ENCODE measurements at places on chromosomes 6 and 20.

- H3K27me3 ChIP-seq, result no peaks in the 10 kb centered on the region
- no peaks in the 10 kb centered on the region for H3K36me3 ChIP-seq
- peaks cover 1% of the 10 kb centered on the region for H3K4me1 ChIP-seq
- no peak for DNase-seq
- no peak overlapping the region for H3K4me3 ChIP-seq
Observed at GRCh38 chr20:35568645-35569044, 26.8 kb downstream of the ERGIC3 start.

GRCh38 chr6:37218511-37218910 is 39.1 kb upstream of the TBC1D22B start:
- DNase-seq, result no peak
- no peaks in the 10 kb centered on the region for H3K36me3 ChIP-seq
- H3K4me1 ChIP-seq, result peaks cover 36% of the 10 kb centered on the region
- H3K4me3 ChIP-seq, result no peak overlapping the region
- H3K27ac ChIP-seq, result no peak overlapping the region

DNA sequence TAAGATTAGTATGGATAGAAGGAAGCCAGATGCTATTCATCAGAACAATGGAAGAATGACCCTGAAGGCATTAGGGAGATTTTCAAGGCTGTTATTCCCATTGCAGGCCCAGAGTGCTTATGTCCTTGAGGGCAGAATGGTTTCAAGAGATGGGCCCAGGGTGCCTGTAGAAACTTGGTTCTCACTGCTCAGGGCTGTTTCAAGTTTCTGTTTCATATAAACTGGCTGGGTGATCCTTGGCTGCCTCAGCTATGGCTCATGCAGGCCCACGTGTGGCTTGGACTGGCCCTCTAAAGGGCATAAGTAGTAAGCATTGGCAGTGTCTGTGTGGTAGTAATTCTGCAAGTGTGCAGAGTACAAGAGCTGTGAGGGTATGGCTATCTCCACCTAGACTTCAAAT is 540.9 kb upstream of the MAN1A1 start:
- DNase-seq, result no peak
- no peak overlapping the region for H3K27ac ChIP-seq

DNA sequence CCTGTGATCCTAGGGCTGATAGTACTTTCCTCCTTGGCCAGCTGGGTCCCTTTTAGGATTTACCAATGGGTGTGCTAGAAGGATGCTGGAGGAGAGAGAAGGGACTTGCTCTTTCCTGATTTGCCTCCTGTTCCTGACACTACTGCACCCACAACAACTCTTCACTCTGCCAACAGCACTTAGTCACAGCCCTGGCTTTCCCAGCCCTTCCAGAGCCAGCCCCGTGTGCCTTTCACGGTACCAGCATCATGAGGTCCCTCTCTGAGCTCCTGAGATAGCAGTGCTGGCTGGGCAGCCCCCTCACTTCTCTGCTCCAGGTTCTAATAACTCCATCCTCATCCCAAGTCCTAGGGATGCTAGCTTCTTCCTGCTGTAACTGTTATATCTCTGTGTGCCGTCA is 80.9 kb downstream of the DNAH8 start:
- no peaks in the 10 kb centered on the region for H3K36me3 ChIP-seq
- H3K27ac ChIP-seq, result no peak overlapping the region
- DNase-seq, result no peak
- peaks cover 30% of the 10 kb centered on the region for H3K27me3 ChIP-seq
- H3K4me1 ChIP-seq, result no peaks in the 10 kb centered on the region
- H3K4me3 ChIP-seq, result no peak overlapping the region

DNA sequence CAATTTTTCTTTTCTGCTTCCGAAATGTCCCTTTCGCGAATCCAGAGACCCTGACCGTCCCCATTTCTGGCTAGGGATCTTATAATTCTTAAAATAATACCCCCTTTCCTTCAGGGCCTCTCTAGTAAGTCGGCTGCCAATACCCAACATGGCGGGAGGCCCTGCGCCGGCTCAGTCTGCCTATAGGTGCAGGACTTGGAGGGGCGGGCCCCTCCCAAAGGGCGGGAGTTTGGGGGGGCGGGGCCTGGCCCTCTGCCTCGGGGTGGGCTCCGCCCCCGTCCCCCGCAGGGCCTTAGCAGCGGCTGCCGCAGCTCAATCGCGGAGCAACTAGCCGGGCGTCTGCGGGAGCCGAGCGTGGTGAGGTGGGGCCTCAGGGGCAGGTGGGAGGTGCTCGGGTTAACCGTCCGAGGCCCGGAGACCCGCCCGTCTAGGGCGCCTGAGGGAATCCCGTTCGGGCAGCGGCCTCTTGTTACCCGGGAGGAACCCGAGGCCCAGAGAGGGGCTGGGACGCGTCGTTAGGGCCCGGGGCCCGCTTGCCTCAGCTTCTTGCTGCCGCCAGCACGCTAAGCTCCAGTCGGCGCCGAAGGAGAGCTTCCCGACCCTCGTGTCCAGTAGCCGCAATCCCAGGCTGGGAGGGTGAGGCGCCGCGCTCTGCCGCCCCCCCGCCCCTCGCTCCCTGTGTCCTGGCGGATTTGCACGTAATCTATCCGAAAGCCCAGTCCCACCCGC is at the start of gene CEP250:
Gene CEP250, plus strand, starts transcription at position 718 of the 729 bp plus-strand sequence. CDS start 6,770 bp downstream, outside the sequence.
- H3K27ac ChIP-seq, result peak within 1 kb of the TSS; percentile 98
- H3K4me3 ChIP-seq, result peak within 1 kb of the TSS; percentile 92
- no peaks in the 10 kb centered on the region for H3K27me3 ChIP-seq
- peak; percentile 97 for DNase-seq
- H3K36me3 ChIP-seq, result peaks cover 10% of the 10 kb centered on the region

GRCh38 chr6:13288969-13289391 is 39.4 kb downstream of the TBC1D7 start:
- H3K4me1 ChIP-seq, result no peaks in the 10 kb centered on the region
- H3K4me3 ChIP-seq, result no peak overlapping the region
- H3K27me3 ChIP-seq, result no peaks in the 10 kb centered on the region
- DNase-seq, result no peak
- H3K36me3 ChIP-seq, result peaks cover 58% of the 10 kb centered on the region

- no peaks in the 10 kb centered on the region for H3K4me1 ChIP-seq
- no peak overlapping the region for H3K27ac ChIP-seq
- H3K36me3 ChIP-seq, result peaks cover 4% of the 10 kb centered on the region
- H3K4me3 ChIP-seq, result no peak overlapping the region
Observed at GRCh38 chr6:132780770-132781371, 17.6 kb downstream of the SLC18B1 start.

DNA sequence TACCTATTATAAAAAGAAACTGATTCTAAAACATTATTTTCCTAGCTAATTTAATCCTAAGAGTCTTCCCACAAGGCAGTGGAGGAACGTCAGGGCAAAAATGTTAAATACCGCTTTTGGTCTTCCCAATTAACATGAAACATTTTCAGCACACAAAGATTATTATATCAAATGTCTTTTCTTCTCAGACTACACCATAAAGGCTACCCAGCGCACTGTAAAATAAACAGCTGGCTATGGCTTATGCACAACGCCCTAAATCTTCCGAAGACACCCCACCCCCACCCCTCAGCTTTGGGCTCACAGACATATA is 1.0 kb downstream of the NUDT3 start:
- H3K27ac ChIP-seq, result no peak overlapping the region
- H3K36me3 ChIP-seq, result no peaks in the 10 kb centered on the region
- H3K4me1 ChIP-seq, result peaks cover 10% of the 10 kb centered on the region
- no peaks in the 10 kb centered on the region for H3K27me3 ChIP-seq
- no peak overlapping the region for H3K4me3 ChIP-seq

- H3K27me3 ChIP-seq, result peaks cover 35% of the 10 kb centered on the region
- no peak overlapping the region for H3K27ac ChIP-seq
- no peaks in the 10 kb centered on the region for H3K4me1 ChIP-seq
- no peak overlapping the region for H3K4me3 ChIP-seq
Observed at GRCh38 chr20:57535297-57535696, 10.4 kb upstream of the CTCFL start.

- H3K36me3 ChIP-seq, result no peaks in the 10 kb centered on the region
- no peak overlapping the region for H3K4me3 ChIP-seq
- no peak overlapping the region for H3K27ac ChIP-seq
- no peak for DNase-seq
- H3K4me1 ChIP-seq, result peaks cover 6% of the 10 kb centered on the region
- peaks cover 1% of the 10 kb centered on the region for H3K27me3 ChIP-seq
Observed at GRCh38 chr6:79544299-79544927, 7.2 kb upstream of the LCA5 start.

DNA sequence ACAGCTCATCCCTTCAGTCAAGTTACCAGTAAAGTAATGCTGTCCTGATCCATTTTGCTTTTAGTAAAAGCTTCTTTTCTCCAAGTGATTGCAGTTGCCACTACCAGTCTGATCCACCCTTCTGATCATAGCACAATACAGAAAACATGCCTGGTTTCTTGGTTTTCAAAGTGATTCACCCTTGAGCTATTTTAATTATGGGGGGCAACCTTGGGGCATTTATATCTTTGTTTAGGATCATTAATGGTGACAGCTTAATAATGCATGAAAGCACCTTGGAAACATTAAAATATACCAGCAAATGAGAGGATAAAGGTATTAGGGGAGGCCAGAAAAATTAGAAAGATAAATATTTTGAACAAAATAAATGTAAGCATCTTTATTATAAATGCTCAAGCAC is 38.4 kb downstream of the LRRC1 start:
- H3K27ac ChIP-seq, result no peak overlapping the region
- H3K36me3 ChIP-seq, result no peaks in the 10 kb centered on the region
- H3K27me3 ChIP-seq, result peaks cover 2% of the 10 kb centered on the region

DNA sequence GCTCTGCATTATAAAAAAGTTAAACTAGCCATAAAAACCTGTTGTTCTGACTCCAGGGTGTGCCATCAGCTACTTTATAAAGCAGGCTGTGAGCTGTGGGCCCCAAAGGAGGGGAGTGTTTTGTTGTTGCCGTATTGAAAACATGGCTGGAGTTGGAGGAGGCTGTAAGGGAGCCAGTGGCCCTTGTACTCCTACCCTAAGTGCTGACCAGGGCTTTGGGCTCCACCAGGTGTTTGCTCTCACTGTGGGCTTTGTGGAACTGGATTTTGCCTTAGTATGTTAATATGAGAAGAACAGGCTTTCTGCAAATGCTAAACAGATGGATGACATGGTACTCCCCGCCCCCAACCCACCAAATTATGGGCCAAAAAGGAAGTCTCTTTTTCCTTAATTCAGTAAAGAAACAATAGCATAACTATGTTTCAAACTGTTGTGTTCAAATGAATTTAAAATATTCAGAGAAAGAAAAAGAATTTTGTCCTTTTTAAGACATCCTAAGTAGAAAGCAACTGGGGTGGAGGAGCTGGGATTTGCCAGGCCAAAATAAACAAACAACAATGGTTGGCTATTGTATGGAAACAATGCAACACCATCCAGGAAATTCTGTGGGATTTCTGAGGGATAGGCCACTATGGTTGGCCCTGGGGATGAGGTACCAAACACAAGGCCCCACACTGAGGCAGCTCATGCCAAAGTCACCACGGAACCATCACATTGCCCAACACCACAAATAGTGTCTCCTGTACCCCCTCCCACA is 63.3 kb downstream of the PLCG1 start:
- no peaks in the 10 kb centered on the region for H3K27me3 ChIP-seq
- no peak overlapping the region for H3K4me3 ChIP-seq
- peaks cover 21% of the 10 kb centered on the region for H3K36me3 ChIP-seq
- DNase-seq, result no peak

GRCh38 chr6:166636934-166637333 is 9.9 kb upstream of the RPS6KA2 start:
- peaks cover 10% of the 10 kb centered on the region for H3K4me1 ChIP-seq
- peaks cover 29% of the 10 kb centered on the region for H3K27me3 ChIP-seq
- DNase-seq, result no peak
- H3K36me3 ChIP-seq, result no peaks in the 10 kb centered on the region
- H3K27ac ChIP-seq, result no peak overlapping the region
- H3K4me3 ChIP-seq, result no peak overlapping the region

DNA sequence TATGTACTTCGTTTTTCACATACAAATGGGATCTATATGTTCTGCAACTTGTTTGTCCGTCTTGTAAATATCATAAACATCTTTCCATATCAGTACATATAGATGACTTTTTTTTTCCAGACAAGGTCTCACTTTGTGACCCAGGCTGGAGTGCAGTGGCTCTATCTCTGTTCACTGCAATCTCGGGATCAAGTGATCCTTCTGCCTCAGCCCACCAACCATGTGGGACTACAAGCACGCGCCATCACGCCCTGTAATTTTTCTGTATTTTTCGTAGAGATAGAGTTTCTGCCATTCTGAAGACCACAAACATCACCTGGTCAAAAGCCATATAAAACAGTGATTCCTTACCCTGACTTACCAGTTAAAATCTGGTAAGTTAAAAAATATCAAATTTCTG is 37.7 kb upstream of the SYNCRIP start:
- peaks cover 38% of the 10 kb centered on the region for H3K36me3 ChIP-seq
- peaks cover 27% of the 10 kb centered on the region for H3K4me1 ChIP-seq
- H3K4me3 ChIP-seq, result peak overlapping the region; percentile 95
- no peak overlapping the region for H3K27ac ChIP-seq

GRCh38 chr6:78700991-78701390 is 166.4 kb upstream of the IRAK1BP1 start:
- H3K27ac ChIP-seq, result no peak overlapping the region
- no peaks in the 10 kb centered on the region for H3K27me3 ChIP-seq
- H3K4me3 ChIP-seq, result no peak overlapping the region

DNA sequence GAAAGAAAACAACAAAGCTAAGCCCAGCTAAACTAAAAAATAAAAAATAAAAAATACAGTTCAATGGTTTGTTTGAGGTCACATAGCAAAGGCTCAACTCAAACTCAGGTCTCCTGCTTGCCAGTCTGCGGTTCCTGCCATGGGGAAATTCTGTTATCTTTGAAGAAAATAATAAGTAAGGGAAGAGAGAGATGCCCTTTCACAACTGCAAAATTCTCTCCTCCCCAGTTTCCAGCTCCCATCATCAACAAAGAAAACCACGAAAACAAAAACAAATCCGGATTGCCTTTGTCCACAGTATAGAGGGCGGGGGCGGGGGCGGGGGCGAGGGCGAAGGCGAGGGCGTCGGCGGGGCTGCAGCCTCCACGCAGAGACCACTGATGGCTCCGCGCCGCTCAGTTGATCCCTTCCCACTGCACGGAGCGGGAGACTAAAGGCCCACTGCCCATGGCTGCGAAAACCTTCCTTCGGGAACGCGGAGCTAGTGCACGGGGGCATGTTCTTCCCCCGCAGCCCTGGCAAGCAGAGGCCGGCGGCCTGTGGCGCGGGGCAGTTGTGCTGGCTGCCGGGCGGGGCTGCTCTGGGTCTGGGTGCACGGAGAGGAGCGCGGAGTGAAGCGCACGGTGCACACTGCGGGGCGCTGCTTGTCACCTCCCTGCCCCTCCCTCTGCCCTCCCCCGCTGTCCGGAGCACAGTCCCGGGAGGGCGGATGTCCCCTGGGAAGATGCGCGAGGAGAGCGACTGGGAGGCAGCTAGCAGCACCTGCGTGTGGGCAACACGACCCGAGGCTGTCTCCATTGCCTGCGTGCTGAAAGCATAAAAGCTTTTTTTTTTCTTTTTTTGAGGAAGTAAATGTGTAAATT is 54.1 kb upstream of the TPD52L1 start:
- H3K27me3 ChIP-seq, result peaks cover 28% of the 10 kb centered on the region
- peak; percentile 65 for DNase-seq
- peaks cover 5% of the 10 kb centered on the region for H3K4me1 ChIP-seq
- no peak overlapping the region for H3K27ac ChIP-seq

GRCh38 chr6:170416959-170417606 is 110.5 kb downstream of the FAM120B start:
- H3K36me3 ChIP-seq, result no peaks in the 10 kb centered on the region
- no peak overlapping the region for H3K27ac ChIP-seq
- DNase-seq, result no peak
- H3K27me3 ChIP-seq, result peaks cover 15% of the 10 kb centered on the region

- H3K4me3 ChIP-seq, result no peak overlapping the region
- no peaks in the 10 kb centered on the region for H3K36me3 ChIP-seq
- no peak overlapping the region for H3K27ac ChIP-seq
- H3K27me3 ChIP-seq, result peaks cover 7% of the 10 kb centered on the region
Observed at GRCh38 chr20:31894980-31895675, 24.7 kb downstream of the TTLL9 start.

- H3K27me3 ChIP-seq, result no peaks in the 10 kb centered on the region
- no peaks in the 10 kb centered on the region for H3K4me1 ChIP-seq
- H3K36me3 ChIP-seq, result no peaks in the 10 kb centered on the region
- H3K4me3 ChIP-seq, result no peak overlapping the region
Observed at GRCh38 chr20:61613917-61614705, 362.1 kb downstream of the CDH4 start.

All from activated CD4-positive, alpha-beta T cell treated with anti-CD3 and anti-CD28 coated beads, Interleukin-2, amount 10 ng/mL, durations not matched to agents 24 days and 14 days (primary cell).